ENCODE measurements at places on chromosomes 1 and 21.

GRCh38 chr1:205631010-205631767 lies 622 bp downstream of the ELK4 start:
- DNase-seq = peak; percentile 71

DNA sequence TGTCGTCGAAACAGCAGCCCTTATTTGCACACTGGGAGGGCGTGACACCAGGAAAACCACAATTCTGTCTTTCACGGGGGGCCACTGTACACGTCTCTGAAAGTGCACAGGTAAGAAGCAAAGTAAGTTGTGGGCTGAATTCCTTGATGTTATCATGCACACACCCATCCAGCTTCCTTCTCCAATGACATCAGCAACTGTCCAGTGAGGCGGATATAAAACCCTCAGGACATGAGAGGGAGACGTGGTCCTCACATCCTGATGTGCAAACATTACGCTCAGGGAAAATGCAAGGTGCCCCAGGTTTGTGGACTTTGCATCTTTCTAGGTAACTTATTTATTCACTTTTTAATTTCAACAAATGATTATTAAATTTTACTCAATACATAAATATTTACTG lies 3.0 kb downstream of the TFF1 start:
- no peak for DNase-seq

- no peak for DNase-seq
Measured at GRCh38 chr1:112285746-112286145, 110.3 kb upstream of the CTTNBP2NL start.

DNA sequence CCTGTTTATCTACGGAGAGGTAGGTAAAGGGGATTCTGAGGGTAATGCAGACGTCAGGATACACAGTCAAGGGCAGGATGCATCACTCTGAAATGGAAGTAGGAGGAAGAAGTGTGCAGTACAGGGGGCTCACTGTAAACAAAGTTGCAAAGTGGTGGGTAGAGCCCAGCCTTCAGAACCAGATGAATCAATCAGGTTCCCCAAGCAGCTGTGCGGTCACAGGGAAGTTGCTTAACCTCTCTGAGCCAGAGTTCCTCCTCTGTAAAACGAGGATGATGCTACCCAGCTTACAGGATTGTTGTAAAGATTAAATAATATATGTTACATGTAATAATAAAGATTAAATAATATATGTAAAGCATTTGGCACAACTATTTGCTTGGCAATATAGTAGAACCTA lies 13.5 kb upstream of the MYOM3 start:
- DNase-seq = no peak

GRCh38 chr21:31184876-31185275 lies 146.6 kb upstream of the KRTAP19-8 start:
- DNase-seq = no peak

DNA sequence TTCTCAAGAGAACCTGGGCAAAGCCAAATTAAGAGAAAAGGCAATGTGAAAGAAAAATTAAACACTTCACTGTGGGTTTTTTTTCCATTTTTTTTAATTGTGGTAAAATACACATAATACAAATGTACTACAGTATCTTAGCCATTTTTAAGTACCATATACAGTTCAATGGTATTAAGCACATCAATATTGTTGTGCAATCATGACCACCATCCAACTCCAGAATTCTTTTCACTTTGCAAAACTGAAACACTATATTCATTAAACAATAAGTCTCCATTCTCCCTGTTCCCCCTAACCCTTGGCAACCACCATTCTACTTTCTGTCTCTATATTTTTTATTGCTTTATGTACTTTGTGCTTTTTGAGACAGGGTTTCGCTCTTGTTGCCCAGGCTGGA lies 17.8 kb upstream of the OTUD7B start:
- DNase-seq = no peak

- DNase-seq = no peak
Measured at GRCh38 chr1:223738465-223739365, 26.4 kb downstream of the CAPN2 start.

- no peak for DNase-seq
Measured at GRCh38 chr1:204841316-204841715, 29.3 kb upstream of the NFASC start.

DNA sequence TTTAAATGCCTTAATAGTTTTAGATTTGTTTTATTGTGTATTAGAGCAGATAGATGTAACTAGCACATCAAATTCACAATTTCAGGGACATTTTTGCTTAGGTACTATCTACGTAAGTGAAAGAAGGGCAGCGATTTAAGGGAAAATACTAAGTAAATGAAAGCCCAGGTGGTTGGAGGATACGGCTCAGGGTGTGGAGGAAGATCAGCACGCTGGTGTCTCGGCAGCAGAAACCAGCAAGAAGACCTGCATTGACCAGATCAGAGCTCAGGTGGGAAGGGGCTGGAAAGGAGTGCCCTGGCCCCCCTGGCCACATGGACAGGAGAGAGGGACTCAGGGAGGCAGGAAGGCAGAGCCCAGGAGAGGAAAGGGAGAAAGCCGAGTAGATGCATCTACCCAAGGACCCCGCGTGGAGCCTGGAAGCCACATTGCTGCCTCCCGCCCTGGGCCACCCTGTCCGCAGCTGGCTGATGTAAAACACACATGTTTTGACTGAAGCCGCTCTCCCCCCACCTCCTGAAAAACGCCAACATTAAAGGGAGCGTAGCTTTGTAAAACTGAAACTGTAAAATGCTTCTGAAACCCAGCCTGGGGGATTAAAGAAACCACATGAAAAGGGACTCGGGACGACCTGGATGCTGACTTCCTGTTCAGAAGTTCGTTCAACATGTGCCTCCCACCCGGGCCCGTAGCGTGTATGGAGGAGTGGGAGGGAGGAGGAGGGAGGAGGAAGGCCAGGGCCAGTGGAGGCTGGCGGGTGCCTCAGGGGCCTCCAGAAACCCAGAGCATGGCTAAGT lies 72.6 kb upstream of the TARDBP start:
- no peak for DNase-seq

DNA sequence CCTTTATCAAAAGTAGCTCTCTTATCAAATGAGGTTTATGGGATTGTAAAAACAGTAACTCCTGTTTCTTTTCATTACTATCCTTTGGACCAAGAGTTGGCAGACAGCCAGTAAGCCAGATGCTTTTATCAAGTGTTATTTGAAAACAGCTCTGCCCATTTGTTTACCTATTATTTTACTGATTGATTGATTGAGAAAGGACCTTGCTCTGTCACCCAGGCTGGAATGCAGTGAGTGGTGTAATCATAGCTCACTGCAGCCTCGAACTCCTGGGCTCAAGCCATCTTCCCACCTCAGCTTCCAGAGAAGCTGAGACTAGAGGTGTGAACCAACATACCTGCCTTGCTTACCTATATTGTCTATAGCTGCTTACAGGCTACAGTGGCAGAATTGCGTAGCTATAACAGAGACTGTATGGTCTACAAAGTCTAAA lies 3.6 kb downstream of the PRKAB2 start:
- no peak for DNase-seq

DNA sequence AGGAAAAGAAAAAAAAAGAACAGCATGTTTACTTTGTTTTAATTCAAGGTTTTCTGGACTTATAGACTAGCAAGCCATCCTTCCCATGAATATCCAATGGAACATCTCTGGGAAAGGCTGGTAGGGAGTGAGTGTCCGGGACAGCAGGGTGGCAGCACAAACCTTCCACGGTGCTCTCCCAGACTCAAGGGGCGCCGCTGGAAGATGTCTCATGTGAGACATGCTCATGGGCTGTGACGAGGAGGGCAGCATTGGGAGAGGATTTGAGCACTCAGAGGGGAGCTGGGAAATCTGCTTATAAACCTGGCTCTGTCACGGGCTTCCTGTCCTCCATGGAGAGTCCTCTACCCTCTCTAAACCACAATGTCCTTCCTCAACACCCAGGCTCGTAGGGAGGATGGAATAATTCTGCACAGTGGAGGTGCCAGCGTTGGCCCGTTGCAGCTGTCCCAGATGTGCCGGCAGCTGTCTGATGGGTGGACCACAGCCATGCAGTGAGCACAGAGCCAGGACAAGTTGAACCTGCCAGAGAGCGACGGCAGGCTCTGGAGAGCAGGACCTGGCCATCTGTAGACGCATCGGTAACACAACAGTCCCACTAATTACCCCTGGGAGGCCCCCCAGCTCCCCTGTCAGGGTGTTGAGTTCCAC lies 100.1 kb upstream of the IGSF21 start:
- DNase-seq = no peak

DNA sequence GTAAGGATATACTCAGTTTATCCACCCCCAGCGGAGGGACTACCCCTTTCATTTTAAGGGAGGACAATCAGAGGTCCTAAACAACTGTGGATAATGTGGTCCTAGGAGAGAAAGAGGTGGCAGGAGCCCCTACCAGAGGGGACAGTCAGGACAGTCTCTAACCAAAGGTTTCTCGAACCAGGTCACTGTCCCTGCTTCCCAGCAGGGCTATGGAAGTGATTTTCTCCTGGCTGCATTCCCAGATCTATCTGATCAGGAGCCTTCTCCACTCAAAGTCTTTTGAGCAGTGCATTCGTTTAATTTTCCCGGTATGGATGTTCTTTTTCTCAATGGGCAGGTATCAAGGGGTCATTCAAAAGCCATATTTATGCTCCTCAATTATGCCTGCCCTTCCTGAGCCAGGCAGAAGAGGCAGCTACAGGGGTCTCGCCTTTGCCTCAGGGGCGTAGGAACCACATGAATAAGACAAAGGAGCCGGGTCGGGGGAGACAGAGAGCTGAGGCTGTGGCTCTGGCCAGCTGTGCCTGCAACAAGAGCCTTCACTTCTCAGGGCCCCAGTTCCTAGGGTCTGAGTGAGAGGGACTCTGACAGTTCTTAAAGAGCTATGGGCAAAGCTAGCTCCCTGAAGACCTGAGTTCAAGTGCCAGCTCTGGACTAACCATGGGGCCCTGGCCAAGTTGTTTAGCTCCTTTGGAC lies 62.5 kb upstream of the DMRTB1 start:
- DNase-seq = no peak

DNA sequence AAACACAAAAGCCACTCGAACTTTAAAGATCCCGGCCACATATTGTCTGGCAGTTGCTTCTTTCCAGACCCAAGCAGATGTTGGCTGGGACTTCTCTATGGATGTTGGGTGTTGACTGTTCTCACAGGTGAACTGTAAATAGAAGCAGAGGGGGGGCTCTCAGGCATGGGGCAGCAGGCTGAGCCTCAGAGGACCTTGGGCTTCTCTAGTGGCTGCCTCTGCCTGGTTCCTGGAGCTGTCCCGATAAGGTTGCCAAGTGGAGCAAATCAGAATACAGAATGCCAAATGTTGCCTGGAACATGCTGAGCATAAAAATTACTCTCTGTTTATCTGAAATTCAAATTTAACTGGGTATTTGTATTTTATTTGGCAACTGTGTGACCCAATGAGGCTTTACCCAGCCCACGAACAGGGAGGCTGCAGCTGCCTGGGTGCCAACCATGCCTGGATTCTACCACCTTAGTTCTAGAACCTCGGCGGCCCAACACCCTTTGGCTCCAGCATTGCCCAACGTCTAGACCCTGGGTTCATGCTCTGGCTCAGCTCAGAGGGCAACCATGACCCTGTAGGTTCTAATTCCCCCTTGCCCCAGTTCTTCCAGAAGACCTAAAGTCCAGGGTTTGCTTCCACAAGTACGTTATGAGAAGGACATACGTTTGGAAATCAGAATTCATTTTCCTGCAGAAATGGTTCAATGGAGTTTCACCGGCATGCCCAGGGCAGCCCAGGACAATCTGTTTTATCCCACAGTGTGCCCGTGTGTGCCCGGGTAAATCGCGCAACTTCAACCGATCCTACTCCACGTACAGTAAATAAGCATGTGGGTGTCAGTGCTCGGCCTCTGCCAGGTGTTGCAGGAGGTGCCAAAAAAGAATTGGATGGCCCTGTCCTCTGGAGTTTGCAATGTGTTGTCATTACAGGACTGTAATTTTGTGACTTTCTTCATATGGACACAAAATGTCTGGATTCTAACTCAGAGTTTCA lies 5.4 kb upstream of the SLC45A1 start:
- no peak for DNase-seq

- no peak for DNase-seq
Measured at GRCh38 chr1:228837817-228838716, 102.8 kb downstream of the RHOU start.

Measured in activated CD8-positive, alpha-beta memory T cell treated with anti-CD3 and anti-CD28 coated beads for 48 hours (primary cell).